ENCODE measurements at places on chromosomes 11 and 22.
A peak's percentile ranks its signal among the peaks of the same experiment; 100 is the strongest.

GRCh38 chr22:22035771-22036314 is 53.3 kb upstream of the TOP3B start:
- no peak for DNase-seq

- DNase-seq, result no peak
Measured at GRCh38 chr11:71384561-71384960, 63.6 kb downstream of the DHCR7 start.

DNA sequence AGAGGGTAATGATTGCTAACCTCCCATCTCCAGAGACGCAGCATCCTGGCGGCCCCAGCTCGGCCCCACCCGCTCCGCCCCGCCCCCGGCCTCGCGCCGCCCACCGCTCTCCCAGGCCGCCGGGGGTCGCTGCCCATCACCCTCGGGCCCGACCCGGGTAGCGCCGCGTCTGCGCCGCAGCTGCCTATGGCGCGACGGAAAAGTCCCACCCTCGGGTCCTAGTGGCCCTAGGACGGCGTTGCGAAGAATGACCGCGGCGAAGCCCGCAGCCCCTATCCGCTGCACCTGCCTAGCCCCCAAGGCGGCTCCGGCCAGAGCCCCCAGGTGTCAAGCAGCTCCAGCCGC is 457 bp downstream of the CPSF7 start:
- DNase-seq, result peak; percentile 75

- DNase-seq, result no peak
Measured at GRCh38 chr22:32862083-32862482, 60.6 kb downstream of the TIMP3 start.

DNA sequence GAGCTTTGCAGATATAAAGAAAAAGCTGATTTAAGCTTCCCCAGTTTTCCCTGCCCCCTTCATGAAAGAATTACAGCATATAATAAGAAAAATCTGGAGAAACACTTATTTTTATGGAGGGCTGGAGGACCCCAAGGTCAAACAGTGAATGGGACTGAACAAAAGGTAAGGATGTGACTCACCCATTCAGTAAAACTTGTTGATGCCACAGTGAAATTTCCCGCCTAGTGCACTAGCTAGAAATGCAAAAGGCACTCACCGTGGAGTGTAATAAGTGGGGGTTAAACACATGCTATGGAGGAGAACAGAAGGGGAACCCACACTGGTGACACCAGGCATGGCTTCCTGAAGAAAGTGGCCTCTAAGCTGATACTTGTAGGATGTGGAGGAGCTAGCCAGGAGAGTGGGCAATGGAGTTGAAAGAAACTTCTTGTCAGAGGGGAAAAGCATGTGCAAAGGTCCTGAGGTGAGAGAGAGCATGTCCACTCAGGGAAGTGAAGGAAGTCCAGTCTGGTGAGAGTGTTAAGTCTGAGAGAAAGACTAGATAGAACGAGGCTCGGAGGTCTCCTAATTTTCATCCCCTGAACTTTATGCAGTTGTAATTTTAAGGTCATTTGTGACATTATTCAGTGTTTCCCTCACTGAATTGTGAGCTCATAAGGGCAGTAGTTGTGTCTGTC is 77.1 kb downstream of the MIAT start:
- DNase-seq, result peak; percentile 88
